ENCODE measurements at places on chromosomes 2 and 18.

DNA sequence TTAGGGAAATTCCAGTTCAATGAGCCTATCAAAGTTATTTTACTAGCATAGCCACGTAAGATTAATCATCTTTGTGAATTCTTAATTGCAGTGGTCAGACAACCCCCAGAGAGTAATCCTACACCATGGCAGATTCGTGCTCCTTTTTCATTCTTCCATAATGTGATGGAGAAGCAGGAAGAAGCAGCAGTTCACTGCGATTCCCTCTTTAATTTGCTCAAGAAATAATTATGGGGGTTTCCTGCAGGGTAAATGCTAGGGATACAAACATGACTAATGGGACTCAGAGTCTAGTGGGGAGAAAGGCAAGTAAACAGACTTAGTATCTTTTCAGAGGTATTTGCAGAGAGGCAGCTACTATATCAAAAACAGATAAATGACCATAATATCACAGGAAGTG is 175.8 kb upstream of the HNRNPA3 start:
- DNase-seq, result no peak

DNA sequence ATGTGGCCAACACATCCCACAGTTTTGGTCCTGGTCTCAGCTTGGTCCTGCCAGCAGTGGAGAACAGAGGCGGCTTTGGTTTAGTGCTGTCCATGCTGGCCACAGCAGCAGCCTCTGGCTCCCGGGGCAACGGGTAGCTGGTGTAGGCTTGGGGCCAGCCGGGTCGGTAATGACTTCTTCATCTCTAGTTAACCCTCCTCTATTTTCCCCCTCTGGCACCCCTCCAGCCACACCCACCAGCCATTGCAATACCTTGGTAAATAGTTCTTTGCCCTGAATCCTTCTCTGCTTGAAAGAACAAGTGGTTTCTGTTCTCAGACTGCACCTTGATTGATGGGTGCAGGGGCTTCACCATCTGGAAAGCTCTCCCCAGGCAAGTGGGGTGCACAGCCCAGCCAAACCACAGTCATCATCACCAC is 31.7 kb upstream of the ZNF396 start:
- DNase-seq, result no peak

DNA sequence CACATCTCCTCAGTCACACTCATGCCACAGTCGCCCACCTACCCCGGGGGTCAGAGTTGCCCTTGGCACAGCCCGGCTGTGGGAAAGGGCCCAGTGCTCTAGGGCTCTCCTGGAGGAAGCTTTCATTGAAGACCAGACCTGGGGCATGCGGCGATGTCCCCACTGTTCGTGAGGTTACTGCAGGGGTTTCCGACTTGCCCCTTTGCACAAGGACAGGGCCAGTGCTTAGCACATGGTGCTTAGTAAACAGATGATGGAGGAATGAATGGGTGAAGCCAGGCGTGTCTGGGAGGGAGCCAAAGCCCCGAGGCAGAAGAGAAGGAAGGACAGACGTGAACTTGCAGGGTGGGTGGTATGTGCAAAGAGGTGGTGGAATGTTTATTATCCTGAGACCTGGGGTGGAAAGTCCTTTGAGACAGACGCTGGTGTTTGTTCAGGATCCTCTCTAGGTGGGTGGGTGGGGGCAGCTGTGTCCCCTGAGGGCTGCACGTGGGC is 205.9 kb upstream of the ARL4C start:
- DNase-seq, result no peak

DNA sequence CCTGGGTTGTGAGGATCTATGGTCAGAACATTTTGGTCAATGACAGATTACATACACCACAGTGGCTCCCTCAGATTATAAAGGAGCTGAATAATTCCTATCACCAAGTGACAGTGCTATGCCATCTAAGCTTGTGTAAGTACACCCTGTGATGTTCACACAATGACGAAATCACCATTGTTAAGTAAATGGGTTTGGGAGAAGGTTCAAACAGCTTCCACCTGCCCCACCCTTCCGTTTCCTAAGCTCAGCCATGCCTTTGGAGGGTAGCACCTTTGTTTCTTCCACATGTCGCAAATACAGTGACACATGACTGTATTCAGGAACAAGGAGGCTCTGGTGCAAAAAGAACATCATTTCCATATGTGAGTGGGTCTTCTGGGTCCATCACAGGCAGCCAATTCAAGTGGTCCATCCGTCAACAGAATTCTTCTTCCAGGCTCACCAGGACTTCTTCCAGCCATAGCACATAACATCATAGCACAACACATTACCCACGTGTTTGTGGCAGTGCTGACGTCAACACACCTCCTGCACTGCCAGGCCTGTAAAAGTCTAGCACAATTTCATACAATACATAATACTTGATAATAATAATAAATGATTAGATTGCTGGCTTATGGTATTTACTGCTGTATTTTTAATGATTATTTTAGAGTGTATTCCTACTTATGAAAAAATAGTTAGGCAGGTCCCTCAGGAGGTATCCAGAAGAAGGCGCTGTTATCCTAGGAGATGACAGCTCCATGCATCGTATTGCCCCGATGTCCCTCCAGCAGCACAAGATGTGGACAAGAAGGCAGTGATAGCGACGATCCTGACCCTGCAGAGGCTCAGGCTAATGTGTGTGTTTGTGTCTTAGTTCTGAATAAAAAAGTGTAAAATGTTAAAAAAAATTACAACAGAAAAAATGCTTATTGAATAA is 264.8 kb downstream of the ANAPC1 start:
- DNase-seq, result no peak

- DNase-seq, result no peak
These were observed 6.6 kb upstream of the CYP27C1 start for GRCh38 chr2:127226520-127227263.

DNA sequence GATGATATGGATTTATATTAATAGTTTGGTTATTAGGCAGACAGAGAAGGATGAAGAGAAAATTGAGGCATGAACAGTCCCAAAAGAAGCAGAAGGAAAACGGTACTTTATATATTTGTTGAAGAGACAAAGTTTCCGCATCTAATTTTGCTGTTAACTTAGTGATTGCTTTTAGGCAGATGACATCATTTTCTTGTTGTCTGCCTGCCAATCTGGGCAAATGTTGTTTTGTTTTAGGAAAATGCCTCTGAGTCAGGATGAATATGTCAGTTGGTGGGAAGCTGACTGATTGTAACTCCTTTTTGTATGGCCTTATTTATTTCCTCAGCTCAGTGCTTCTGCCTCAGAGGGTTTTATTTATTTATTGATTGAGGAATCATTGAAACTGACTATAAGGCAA is 52.5 kb upstream of the CAVIN2 start:
- DNase-seq, result no peak

DNA sequence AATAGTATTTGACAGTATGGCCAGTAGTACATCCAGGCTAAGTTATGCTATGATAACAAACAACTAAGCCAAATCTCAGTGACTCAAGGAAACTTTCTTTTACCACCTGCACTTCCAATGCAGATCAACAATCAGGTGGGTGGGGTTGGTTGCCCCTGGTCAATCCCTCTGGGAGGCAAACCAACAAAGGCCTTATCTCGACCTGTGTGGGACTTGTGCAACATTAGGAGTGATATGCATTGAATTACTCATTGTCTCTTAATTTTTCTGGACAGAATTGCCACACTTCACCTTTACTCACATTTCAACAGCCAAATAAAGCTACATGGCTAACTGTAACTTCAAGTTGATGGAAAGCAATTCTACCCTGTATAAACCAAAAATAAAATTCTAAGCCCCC is 1049.3 kb upstream of the CDH2 start:
- DNase-seq, result no peak

- DNase-seq, result no peak
These were observed 67.8 kb upstream of the EPAS1 start for GRCh38 chr2:46229134-46230063.

Measured in stimulated activated CD8-positive, alpha-beta memory T cell treated with anti-CD3 and anti-CD28 coated beads, Interleukin-7, amount 100 ng/mL, for 1 hour (primary cell).